RWPE1 (cell line): ENCODE measurements at places on chromosomes 7 and 10.
A peak's percentile ranks its signal among the peaks of the same experiment; 100 is the strongest.

DNA sequence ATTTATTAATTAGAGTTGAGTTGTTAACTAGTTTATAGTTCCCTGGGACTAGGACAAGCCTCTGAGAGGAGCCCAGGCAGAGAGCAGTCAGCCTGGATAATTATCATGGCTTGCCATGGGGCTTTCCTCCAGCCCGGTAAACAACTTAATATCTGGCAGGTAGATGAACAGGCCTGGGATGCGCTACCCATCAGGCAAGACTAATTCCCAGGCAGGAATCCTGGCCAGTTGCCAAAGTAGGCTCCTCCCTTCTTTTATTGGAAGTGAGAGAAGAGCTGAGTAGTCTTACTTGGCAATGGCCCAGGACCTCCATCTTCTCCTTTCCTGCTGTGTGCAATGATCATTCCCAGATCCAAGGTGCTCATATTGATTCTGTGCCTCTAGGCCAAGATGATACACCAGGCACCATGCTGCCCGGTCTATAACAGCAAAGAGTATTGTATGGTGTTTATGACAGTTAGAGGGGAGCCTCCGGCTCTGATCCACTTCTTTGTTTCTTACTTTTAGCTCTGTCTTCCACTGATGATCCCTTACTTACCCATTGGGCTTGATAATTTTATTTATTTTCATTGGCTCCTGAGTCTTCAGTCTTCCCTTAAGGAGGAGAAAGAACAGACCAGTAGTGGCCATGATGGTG is 408.7 kb downstream of the REEP3 start:
- DNase-seq: peak; percentile 8

DNA sequence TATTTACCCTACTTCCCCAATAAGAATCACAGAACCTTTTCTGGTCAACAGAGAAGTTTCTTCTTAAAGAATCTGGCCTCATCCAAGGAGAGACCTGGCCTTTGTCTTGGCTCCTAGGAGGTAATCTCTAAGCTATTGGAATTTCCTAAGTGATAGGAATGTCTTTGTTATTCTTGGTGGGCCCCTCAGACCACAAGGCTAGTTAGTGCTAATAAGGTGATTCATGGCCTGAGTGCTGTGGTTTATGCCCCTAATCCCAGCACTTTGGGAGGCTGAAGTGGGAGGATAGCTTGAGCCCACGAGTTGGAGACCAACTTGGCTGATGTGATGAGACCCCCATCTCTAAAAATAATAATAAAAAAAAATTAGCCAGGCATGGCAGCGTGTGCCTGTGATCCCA is 60.0 kb upstream of the CYP2C18 start:
- no peak for DNase-seq

GRCh38 chr7:37096341-37096740 is 352.3 kb downstream of the ELMO1 start:
- DNase-seq: peak; percentile 60

GRCh38 chr10:132487241-132488135 is 50.1 kb upstream of the INPP5A start:
- DNase-seq: no peak

GRCh38 chr7:26368542-26368941 is 76.9 kb downstream of the SNX10 start:
- DNase-seq: no peak

DNA sequence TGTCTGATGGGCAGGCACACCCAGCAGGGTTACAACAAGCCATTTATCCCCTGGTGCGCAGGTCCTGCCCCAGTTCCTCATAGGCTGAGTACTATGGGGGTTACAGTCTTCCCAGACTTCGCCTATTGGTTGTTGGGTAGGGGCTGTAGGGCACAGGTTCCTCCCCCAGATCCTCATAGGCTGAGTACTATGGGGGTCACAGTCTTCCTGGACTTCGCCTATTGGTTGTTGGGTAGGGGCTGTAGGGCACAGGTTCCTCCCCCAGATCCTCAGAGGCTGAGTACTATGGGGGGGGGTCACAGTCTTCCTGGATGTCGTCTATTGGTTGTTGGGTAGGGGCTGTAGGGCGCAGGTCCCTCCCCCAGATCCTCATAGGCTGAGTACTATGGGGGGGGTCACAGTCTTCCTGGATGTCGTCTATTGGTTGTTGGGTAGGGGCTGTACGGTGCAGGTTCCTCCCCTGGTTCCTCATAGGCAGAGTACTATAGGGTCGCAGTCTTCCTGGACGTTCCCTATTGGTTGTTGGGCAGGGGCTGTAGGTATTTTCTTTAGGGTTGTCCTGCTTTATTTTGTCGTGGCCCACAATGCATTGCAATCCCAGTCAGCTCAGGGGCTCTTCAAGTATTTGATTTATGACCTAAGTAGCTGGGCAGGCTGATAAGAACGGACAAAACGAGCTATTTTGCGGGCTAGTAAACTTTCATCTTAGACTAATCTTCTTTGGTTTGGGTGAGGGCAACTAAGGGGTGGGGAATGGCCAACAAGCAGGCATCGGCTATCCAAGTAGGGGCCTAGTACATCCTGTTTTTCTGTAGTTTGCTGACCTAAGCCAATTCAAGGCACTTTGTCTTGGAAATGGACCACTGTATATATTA is 3.4 kb downstream of the LRRC27 start:
- no peak for DNase-seq

DNA sequence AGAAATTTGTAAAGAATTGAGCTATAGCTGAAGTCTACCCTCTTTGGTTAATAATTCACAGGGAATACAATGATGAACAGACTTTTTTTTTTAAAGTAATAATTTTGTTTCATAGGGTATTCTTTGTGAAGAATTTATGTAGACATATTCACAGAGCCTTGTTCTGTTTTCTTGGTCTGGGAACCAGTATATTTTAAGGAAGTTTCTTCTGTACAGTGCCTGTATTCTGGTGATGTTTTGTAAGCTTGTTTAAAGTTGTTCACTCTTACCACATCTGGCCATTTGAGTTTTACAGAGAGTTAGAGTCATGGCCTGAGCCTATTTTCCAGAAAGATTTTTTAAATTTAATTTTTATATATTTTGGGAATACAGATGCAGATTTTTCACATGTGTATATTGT is 70.3 kb downstream of the CCSER2 start:
- DNase-seq: no peak

DNA sequence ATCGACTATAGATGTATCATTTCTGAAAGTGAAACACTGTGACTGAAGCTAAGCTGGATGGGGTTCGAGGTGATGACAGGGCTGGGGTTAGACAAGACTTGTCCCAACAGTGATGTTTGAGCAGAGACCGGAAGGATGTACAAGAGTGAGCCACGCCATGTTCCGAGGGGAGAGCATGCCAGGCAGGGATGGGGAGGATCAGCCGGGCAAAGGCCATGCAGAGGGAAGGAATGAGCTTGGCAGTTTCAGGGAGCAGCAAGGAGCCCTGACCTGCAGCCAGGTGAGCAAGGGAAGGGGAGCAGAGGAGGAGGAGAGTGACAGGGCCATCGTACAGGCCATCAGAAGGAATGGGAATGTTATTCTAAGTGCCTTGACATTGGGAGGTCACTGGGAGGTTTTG is 114.9 kb upstream of the GPR26 start:
- no peak for DNase-seq

DNA sequence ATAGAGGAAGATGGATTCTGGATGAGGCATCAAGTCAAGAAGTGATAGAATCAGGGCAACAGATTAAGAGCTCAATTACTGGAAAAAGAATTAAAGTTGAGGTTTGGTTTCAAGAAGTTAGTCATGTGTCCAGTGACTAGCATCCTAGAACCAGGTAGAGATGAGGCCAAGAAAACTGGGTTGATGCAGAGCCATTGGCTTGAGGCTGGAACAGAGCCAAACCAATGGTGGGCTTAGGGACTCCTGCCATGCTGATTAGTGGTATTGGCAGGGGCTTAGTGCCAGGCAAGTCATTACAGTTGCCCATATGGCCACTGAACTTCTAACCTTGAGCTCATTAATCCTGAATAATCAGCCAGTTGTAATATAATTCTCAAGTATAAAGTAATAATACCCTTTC is 18.5 kb downstream of the ZNF277 start:
- DNase-seq: no peak

- DNase-seq: no peak
Observed at GRCh38 chr7:1045069-1046063, 1.0 kb downstream of the GPR146 start.
